Globus pallidus (tissue), 1 donor: ENCODE measurements at places on chromosomes 3 and 15.

GRCh38 chr3:45549961-45550360 lies 44.6 kb upstream of the LIMD1 start:
- no peak for DNase-seq

- no peak for DNase-seq
Measured at GRCh38 chr3:165830746-165831145, 6.5 kb downstream of the BCHE start.

GRCh38 chr3:14319654-14320182 lies 82.7 kb upstream of the SLC6A6 start:
- DNase-seq = no peak

GRCh38 chr15:68042156-68042854 lies 11.8 kb upstream of the PIAS1 start:
- DNase-seq = no peak

- no peak for DNase-seq
Measured at GRCh38 chr15:45635191-45635638, 386 bp downstream of the SQOR start.

DNA sequence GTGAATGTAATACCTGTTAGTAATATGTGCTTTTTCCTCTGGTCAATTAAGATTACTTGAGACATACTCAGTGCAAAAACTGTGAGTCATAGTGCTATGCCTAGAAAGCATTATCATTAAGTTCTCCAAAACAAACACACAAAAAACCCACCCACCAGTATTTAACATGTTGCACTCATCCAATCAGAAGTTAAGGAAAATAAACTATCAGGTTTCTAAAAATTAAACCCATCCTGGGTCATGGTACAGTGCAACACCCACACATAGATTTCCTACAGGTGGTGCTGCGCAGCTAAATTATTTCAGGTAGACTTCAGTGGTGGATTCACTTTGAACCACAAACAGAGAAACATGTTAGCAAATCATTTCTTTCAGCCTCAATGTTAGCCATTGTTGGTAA lies 264.4 kb upstream of the VEPH1 start:
- DNase-seq = no peak

GRCh38 chr15:100665570-100665969 lies 63.2 kb downstream of the ASB7 start:
- DNase-seq = no peak

GRCh38 chr3:13583251-13584180 lies 34.6 kb downstream of the FBLN2 start:
- no peak for DNase-seq

GRCh38 chr3:67416703-67417102 lies 237.7 kb downstream of the SUCLG2 start:
- DNase-seq = no peak
